ENCODE measurements at places on chromosomes 11 and 22.

GRCh38 chr11:119540370-119541125 is 117.6 kb upstream of the THY1 start:
- no peak for DNase-seq

- DNase-seq = no peak
Measured at GRCh38 chr11:69657911-69658625, 17.1 kb downstream of the LTO1 start.

GRCh38 chr11:105449100-105449734 is 160.7 kb upstream of the GRIA4 start:
- DNase-seq = no peak

GRCh38 chr22:26993886-26994285 is 336.5 kb downstream of the MIAT start:
- DNase-seq = no peak
